ENCODE measurements at places on chromosomes 7 and 10.

GRCh38 chr10:91775731-91776130 is 22.5 kb upstream of the TNKS2 start:
- no peak for DNase-seq

GRCh38 chr7:79652619-79653018 is 199.2 kb upstream of the MAGI2 start:
- DNase-seq: no peak

GRCh38 chr7:45482451-45482850 is 91.7 kb upstream of the ADCY1 start:
- DNase-seq: no peak

DNA sequence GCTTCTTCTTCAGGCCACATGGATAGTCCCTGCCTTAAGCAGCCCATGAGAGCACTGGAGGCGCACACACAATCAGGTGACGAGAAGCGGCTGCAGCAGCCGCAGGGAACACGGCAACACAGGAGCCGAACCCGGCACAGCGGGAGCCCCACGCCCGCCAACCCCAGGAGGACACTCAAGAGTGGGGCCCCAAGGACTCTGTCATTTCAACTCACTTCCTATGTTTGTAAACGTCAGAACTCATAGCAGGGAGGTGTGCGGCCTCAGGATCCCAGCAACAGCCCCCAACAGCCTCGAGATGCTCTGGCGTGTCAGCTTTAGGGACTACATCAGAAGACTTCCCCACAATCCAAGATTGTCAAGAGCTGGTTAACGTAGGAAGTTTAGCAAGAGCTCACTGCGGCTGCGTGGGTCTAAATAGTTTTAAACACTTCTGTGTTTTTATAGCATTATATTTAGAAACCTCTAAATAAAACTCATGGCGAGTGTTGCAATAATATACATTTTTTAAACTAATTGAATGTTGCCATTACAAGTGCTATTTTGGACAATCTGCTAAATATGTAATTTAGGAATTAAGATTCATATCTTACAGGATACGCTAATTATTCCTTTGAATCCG is 123.4 kb downstream of the MAD1L1 start:
- no peak for DNase-seq

DNA sequence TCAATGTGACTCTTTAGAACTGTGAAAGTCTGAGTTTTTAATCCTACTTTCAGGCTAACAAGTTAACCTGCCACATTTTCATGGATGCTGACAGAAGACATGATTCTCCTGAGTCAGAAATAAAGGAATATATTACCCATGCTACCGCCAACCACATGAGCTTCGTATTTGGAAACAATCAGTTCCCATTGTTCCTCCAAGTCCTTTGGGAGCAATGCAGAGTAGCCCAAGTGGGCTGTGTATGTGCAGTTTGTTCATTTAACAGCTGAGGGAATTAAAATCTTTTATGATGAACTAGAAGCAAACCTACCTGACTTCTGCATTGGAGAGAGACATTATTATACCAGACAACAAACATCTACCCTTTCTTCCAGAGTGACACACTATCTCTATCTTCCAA is 169.3 kb upstream of the BET1 start:
- no peak for DNase-seq

DNA sequence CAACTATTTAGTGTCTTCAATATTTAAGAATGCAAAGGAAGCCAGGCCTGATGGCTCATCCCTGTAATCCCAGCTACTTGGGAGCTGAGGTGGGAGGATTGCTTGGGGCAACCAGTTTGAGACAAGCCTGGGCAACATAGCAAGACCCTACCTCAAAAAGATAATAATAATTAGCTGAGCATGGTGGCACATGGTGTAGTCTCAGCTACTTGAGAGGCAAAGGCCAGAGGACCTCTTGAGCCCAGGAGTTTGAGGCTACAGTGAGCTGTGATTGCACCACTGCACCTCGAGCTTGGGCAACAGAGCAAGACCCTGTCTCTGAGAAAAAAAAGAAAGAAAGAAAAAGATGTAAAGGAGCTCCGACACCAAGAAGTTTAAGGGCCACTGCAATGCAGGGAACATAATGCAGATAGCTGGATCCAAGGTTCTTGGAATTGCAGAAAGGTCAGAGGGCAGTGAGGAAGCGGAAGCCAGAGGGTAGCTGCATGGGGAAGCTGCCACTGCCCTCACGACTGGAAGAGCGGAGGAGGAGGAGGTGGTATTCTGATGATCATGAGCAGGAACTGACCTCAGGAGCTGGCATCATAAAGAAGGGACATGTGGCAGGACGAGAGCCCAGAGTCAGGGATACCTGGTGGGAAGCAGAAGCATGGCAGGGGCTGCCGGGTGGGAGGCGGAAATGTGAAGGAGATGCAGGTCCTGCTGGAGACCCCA is 60.2 kb upstream of the PODXL start:
- DNase-seq: no peak

DNA sequence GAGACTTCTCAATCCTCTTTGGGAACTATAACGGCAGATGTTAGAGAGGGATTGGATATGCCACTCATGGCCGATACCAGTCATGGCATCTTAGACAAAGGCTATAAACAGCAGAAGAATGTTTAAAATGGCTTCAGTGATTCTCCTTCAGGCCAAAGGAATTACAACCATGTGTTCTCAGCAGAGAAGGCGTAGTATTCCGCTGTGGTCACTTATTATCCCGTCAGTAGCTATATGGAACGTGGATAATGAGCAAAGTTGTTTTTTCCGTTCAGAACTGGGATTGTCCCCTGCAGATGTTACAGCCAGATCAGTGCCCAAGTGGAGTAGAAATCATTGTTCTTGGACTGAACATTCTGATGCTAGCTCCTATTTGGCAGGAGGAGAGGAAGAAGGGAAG is 43.1 kb downstream of the TEX36 start:
- DNase-seq: no peak

GRCh38 chr10:44895280-44895679 is 15.9 kb upstream of the TMEM72 start:
- DNase-seq: no peak

DNA sequence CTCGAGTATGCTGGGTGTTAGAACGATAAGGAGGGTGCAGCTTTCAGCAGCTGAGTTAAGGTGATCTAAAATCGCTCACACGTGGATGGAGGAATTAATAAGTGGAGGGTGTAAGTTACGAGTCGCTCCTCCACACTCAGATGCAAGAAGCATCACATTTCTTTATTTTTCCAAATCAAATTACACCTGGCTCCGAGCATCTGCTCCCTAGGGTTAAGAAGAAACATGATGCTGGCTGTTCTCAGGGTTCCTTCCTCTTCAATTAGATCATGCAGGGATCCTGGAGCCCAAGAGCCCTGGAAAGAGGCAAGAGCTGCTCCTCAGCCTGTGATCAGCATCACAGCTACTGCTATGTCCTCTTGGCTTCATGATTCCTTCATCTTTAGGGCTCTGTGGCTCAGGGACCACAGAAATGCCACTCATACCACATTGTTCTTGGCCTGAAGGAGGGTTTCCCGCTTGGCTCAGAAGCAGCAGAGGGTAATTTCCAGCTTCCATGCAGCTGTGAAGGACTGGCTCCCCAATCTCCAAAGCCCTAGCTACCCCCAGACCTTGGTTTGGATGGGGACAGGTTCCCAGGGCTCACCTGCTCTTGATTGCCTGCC is 235.9 kb upstream of the ZNF32 start:
- DNase-seq: no peak

- DNase-seq: no peak
These were observed 59.4 kb upstream of the EMX2 start for GRCh38 chr10:117483056-117483590.

DNA sequence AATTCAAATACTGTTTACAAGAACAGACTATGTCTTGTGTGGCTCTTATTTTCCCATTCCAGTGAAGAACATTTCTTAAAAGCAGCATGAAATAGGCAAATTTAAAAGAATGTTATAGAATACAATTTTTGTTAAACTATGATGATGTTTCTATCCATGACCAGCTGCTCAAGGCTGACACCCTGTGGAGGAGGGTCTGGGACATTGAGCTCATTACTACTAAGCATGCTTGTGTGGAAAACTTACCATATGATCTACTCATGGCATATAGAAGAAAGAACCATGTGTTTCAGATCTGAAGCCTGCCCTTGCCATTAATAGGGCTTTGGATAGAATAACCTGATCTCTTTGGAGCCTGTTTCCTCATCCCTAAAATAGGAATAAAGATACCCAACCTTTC is 125.0 kb downstream of the FOXP2 start:
- no peak for DNase-seq

DNA sequence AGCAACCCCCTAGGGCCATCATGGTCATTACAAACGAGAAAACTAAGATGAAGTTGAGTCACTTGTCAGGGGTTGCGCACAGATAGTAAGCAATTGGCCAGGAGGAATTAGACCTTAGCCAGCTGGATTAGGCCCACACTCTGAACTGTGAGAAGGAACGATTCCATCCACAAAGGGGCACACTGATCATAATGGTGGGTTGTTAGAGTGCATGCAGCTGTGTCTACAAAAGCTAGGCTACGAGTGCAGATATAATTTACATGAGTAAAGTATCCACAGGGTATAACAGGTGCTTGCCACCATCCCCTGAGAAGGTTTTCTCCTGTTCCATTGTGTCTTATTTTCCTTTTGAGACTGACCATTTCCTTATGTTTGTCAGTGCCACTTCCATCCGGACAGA is 16.6 kb upstream of the FAM170B start:
- DNase-seq: no peak

GRCh38 chr10:82238291-82238690 is 363.3 kb downstream of the NRG3 start:
- no peak for DNase-seq

DNA sequence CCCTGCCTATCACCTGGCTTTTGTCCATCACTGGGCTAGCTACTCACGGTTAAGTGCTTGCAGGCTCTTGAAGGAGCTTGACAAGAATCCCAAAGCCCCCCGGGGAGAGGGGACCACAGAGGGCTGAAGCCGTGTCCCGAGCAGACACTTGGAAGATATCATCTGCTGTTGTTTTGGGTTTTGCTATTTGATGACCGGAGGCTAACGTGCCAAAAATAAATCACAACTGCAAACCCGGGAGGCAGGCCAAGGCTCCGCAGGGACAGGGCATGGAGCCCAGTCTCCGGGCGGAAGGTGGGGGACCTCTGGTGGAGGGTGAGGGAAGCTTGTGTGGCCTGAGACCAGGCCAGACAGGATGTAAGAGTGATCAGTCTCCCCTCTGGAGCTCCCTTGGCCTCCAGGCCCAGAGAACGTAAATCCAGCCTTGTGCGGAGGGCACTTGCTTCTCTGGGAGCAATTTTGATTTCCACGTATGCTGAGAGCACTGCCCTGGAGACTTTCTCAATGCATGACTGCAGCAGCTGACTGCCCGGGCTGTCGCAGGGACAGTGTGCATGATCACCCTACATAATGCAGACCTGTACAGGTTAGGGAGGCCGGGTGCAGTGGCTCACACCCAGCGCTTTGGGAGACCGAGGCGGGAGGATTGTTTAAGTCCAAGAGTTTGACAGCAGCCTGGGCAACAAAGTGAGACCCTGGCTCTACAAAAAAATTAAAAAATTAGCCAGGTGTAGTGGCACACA is at the start of gene PHKG1:
TSS of gene PHKG1 (minus strand) at position 164 of the 743 bp plus-strand sequence. CDS start 4,011 bp downstream, outside the sequence.
- DNase-seq: no peak
